Stimulated activated CD4-positive, alpha-beta T cell treated with anti-CD3 and anti-CD28 coated beads, Interleukin-1b, Interleukin-23, amount 100 ng/mL, for 24 hours (primary cell): ENCODE measurements at places on chromosomes 6 and 20.

- no peak for DNase-seq
Measured at GRCh38 chr6:6386010-6386409, 65.5 kb upstream of the F13A1 start.

- no peak for DNase-seq
Measured at GRCh38 chr20:50467718-50468356, 42.3 kb upstream of the PTPN1 start.

DNA sequence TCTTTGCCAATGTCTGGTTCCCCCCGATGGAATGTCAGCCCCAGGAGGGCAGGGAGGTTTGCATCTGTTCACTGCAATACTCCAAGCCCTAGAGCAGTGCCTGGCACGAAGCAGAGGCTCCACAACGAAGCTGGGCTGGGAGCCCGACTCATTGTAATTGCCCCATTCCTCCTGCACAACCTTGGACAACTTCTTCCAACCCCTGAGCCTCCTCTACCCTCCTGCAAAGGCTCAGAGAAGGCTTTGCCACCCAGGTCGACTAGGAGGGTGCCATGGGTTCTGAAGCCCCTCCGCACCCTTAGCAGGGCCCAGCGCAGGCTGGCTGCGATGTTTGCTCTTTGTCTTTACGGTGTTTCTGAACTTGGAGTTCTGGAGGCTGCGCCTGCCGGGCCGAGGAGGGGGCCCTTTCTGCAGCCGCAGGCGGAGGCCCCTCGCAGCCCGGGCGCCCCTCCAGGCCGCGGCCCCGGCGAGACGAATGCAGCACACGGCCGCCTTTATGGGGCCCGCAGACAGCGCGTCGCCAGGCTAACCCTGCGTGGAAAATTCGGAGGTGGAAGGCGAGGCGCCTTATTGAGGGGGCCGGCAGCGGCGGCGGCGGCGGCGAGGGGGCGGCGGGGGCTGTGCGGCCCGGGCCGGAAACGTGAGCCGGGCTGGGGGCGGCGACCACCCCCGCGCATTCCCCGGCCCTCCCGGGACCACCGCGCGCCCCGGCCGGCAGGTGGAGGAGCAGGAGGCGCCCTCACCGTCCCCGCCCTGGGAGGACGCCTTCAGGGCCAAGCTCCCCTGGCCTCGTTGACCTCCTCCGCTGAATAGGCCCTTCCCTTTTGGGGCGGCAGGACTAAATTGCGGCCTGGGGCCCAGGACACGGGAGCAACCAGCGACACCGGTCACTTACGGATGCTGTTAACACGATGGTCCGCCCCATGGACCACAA is 27.0 kb downstream of the SNAI1 start:
- DNase-seq, result no peak

DNA sequence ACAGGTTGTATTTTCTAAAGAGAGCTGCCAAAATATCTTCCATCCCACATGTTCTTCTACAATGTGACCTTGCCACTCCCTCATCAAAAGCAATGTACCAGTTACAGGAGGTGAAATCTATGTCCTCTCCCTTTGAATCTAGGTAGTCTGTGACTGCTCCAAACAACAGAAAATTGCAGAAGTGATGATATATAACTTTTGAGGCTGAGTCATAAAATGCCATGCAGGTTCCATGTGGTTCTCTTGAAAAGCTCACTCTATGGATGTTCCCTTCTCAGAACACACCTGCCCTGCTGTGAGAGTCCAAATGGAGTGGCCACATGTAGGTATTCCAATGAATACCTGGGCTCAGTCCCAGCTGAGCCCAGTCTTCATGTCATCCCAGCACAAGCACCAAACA is 16.9 kb upstream of the PHIP start:
- DNase-seq, result no peak

DNA sequence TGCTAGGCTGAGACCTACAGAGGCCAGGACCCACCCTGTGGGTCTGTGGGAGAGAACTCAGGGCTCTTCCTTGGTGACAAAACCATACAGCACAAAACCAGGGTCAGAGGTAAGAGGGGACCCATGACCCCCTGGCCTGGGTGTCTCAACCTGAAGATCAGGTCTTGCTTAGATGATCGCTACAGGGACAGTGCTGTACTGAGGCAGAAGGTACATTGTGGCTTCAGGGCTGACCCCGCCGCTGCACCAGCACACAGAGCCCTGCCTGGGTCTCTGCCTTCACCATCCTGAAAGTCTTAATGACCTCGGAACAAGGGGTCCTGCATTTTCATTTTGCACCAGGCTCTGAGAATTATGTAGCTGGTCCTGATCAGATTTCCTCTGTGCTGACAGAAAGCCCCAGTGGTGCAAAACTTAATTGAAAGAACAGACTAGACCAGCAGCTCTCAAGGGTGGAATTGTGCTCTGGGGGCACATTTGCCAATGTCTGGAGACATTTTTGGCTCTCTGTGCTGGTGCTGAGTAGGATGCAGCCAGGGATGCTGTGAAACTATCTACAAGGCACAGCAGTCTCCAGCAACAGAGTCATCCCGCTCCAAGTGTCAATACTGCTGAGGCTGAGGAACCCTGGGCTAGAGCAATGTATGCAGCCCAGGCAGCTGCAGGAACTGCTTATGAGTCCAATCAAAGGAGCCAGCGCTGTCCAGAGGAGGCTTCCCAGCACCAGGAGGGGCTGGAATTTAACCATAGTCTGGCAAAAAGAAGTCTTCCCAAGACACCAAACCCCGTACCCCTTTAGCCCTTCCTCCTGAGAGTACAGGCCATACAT is 254.9 kb downstream of the ERMARD start:
- no peak for DNase-seq

- DNase-seq, result no peak
Measured at GRCh38 chr6:47126647-47127391, 84.7 kb upstream of the ADGRF1 start.

- DNase-seq, result no peak
Measured at GRCh38 chr20:38321959-38322598, 18.1 kb downstream of the BPI start.
